ENCODE measurements at places on chromosomes 1 and 21.

- DNase-seq = no peak
These were observed 388.5 kb downstream of the PLPP3 start for GRCh38 chr1:56190806-56191365.

GRCh38 chr1:171868217-171868803 lies 27.0 kb downstream of the DNM3 start:
- no peak for DNase-seq

- DNase-seq = no peak
These were observed 6.8 kb upstream of the AKR1A1 start for GRCh38 chr1:45543581-45544417.

- DNase-seq = no peak
These were observed 9.2 kb upstream of the SARS1 start for GRCh38 chr1:109204484-109204883.

DNA sequence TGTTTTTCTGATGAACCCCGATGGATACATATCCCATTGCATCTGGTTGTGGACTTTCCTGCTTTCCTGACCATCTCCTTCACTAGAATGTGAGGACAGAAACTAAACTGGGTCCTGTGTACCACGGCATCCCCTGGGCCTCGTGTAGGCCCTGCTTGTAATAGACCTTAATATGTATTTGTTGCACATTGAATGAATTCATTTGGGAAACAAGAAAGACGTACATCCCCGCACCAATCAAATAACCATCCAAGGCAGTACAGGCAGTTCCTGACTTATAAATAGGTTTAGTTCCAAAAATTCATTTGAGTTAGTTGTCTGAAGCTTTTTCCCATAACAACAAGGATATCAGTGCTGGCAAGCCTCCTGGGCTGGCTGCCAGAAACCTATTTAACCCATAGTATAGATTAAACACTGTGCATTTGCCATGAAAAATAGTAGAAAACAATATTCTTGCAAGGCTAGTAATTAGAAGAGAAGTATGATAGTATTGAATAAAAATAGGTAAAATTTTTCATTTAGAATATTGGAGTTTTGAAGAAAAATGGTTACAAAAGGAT lies 81.8 kb upstream of the CD34 start:
- no peak for DNase-seq

GRCh38 chr1:57079454-57080157 lies 113.8 kb upstream of the C8B start:
- DNase-seq = no peak

- DNase-seq = no peak
These were observed 122.3 kb upstream of the SLC44A3 start for GRCh38 chr1:94697839-94698238.

- no peak for DNase-seq
These were observed 507 bp downstream of the AK5 start for GRCh38 chr1:77282187-77282865.

- no peak for DNase-seq
These were observed 54.7 kb downstream of the APP start for GRCh38 chr21:26115899-26116298.

- no peak for DNase-seq
These were observed 101.3 kb upstream of the SLC25A33 start for GRCh38 chr1:9437961-9438430.

DNA sequence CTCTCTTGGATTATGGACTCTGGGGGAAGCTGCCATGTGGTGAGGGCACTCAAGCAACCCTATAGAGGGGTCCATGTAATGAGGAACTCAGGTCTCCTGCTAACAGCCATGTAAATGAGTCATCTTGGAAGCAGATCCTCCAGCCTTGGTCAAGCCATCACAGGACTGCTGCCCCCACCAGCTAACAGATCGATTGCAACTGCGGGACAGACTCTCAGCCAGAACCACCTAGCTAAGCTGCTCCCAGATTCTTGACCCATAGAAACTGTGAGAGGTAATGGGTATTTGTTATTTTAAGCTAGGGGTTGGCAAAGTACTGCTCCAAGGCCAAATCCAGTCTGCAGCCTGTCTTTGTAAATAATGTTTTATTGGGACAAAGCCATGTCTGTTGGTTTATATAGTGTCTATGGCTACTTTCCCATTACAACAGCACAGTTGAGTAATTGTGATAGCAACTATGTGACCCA lies 27.6 kb upstream of the MAP3K7CL start:
- DNase-seq = no peak

GRCh38 chr1:161885003-161885402 lies 118.9 kb downstream of the ATF6 start:
- no peak for DNase-seq

GRCh38 chr1:205287767-205288559 lies 33.6 kb downstream of the NUAK2 start:
- peak; percentile 60 for DNase-seq

- no peak for DNase-seq
These were observed 79.2 kb downstream of the AJAP1 start for GRCh38 chr1:4733446-4734177.

- no peak for DNase-seq
These were observed 140.7 kb upstream of the SPAG17 start for GRCh38 chr1:118325550-118326225.

- no peak for DNase-seq
These were observed 131.2 kb downstream of the TGFB2 start for GRCh38 chr1:218476385-218476784.

Data from stimulated activated CD8-positive, alpha-beta memory T cell treated with anti-CD3 and anti-CD28 coated beads, Interleukin-4, amount 100 ng/mL, for 1 hour (primary cell).